ENCODE measurements at places on chromosomes 4 and X.

- DNase-seq = no peak
Observed at GRCh38 chr4:89751416-89751815, 85.5 kb downstream of the SNCA start.

- no peak for DNase-seq
Observed at GRCh38 chr4:61443813-61444510, 243.8 kb downstream of the ADGRL3 start.

DNA sequence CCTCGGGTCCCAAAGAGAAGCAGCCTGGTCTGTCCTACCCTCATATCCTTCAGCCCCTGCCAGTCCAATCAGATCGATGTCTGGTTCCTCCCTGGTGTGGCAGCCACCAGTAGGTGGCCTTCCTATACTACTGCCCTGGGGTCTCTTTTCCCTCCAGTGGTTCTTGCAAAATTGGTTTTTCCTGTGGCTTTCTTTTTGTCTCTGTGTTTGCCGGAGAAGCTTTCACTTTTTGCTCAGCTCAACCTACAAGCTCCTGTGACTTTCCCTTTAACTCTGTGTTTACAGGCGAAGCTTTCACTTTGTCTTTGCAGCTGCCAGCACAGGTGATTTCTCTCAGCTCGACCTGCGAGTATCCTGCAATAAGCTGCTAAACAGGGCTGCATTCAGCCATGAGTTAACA lies 46.8 kb downstream of the UGT2A3 start:
- DNase-seq = no peak

GRCh38 chrX:119398587-119398973 lies 556 bp upstream of the SLC25A43 start:
- no peak for DNase-seq

DNA sequence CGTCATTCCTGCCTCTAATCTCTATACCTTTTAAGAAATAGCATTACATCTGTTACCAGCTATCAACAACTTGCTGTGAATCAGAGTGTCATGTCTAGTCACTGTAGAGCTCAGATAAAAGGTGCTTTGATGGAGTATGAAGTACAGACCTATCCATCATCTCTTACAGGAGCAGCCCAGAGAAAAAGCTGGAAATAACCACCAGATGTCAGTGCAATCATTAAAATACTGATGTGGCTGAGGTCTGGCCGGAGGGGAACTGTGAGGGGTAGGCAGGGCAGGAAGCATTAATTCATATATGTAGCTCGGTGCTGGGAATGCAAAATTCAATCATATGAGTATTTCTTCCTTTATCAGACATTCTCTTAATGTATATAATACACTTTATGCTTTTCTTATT lies 100.6 kb downstream of the AKAP4 start:
- peak; percentile 29 for DNase-seq

GRCh38 chr4:48603366-48604003 lies 113.4 kb downstream of the ZAR1 start:
- no peak for DNase-seq

- DNase-seq = no peak
Observed at GRCh38 chrX:131219271-131219670, 69.8 kb downstream of the IGSF1 start.

DNA sequence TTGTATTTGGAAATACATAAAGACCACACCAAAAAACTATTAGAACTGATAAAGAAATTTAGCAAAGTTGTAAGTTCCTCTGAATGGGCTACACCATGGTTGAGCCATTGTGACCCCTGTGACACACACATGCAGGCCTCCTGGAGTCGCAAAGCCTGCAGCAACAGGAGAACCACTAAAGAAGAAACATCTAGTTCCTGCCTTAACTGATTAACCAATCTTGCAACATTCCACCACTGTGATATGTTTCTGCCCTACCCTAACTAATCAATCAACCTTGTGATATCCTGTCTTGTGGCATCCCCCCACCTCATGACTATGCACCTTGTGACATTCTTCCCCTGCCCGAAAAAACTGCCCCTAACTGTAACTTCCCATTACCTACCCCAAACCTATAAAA lies 401.8 kb downstream of the PRDM5 start:
- no peak for DNase-seq

- no peak for DNase-seq
Observed at GRCh38 chr4:30866346-30866745, 146.2 kb downstream of the PCDH7 start.

DNA sequence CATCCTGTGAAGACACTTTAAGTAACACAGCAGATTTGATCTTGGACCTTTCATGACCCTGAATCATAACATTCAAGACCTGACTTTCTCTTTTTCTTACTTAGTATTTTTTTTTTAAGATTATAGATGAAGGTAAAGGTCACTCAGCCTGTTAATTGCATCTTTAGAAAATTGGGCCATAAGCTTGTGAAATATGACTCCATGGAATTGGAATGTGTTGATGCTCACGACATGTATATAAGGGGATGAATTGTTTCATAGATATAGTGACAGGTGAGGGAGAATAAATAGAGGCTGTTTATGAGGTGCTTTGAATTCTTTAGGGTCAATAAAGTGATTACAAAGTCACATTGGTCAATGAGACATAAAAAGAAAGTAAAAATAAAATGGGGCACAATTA lies 27.7 kb upstream of the HS3ST1 start:
- DNase-seq = no peak

GRCh38 chrX:119015407-119016237 lies 41.2 kb downstream of the LONRF3 start:
- DNase-seq = peak; percentile 76

- peak; percentile 85 for DNase-seq
Observed at GRCh38 chrX:1500701-1501624, 36.0 kb downstream of the P2RY8 start.

- no peak for DNase-seq
Observed at GRCh38 chrX:129833153-129833990, 10.3 kb downstream of the ZDHHC9 start.

DNA sequence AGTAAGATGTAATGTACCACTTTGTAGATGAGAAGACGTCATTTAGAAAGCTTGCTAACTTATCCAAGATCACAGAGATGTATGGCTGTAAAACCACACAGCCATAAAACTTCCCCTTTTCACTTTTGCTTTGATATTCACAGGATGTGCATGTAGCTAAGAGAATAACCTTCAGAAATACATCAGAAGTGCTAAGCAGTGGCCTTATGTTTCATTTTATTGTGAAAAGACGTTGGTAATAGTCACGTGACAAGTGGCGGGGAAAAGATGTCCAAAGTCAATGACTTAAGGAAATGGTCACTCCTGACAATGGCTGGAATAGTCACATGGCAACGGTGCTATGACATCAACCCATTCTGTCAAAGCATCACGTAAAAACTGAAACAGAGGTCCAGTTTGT lies 12.9 kb upstream of the WDR17 start:
- DNase-seq = peak; percentile 61

DNA sequence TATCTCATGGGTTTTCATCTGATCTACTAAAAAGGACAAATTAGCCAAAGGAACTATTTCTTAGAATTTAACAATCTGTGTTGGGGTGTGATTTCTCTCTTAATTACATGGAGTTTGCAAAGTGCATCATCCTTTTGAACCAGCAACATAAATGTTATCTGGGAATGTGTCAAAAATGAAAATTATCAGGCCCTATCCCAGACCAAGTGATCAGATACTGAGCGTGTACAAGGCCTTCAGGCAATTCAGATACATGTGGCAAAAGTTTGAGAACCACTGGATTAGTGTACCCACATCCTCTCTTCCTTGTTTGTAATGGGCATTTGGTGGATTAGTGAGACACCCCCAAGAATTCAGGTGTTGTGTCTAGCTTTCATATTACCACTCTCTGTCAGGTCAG lies 3.8 kb downstream of the SH3D19 start:
- DNase-seq = no peak

All from B cell (primary cell).